ENCODE measurements at places on chromosomes 11 and 22. TPM values are rescaled to one million over a fixed set of nuclear protein-coding genes. Genes with fewer than 3 reads are reported as not detected.
A peak's percentile ranks its signal among the peaks of the same experiment; 100 is the strongest.

GRCh38 chr22:49755631-49756001 lies 72.1 kb downstream of the BRD1 start:
- no peak for DNase-seq

- peak; percentile 92 for DNase-seq
Measured at GRCh38 chr11:75428281-75428724, 4.7 kb downstream of the KLHL35 start.

PHOX2A gene
- total RNA-seq = not detected

RNF169 gene
- total RNA-seq = 11.1 TPM

THYN1 gene
- 25.6 TPM for total RNA-seq

Measured in GM23248 (cell line).